ENCODE measurements at places on chromosomes 2 and 18. TPM values are rescaled to one million over a fixed set of nuclear protein-coding genes. Genes with fewer than 3 reads are reported as not detected.

ANKRD30B gene
- not detected for total RNA-seq

HOXD12 gene
- 1.7 TPM for total RNA-seq

FMNL2 gene
- 24.6 TPM for total RNA-seq

GRCh38 chr18:50473881-50474280 lies 86.0 kb upstream of the MAPK4 start:
- no peaks in the 10 kb centered on the region for H3K27me3 ChIP-seq
- no peaks in the 10 kb centered on the region for H3K36me3 ChIP-seq
- H3K4me1 ChIP-seq = no peaks in the 10 kb centered on the region
- no peak for DNase-seq

UGT1A3 gene
- total RNA-seq = not detected

DNA sequence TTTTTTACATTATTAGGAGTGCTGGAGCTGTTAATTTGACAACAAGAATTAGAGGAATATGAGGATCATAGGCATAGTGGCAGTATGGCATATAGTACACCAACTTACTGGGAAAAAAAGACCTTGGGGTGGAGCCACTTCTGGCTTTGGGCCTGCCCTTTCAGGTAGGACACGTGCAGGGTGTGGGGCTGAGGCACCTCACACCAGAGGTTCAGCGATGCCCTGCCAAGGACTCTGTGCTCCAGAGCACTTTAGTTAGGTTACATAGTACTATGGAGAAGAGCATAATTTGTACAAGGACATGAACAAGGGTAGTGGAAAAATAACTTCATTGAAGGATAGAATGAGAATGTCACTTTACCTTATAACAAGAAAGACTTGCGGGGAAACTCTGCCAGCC lies 77.1 kb upstream of the CD302 start:
- H3K27ac ChIP-seq = no peak overlapping the region
- no peak overlapping the region for H3K4me3 ChIP-seq
- H3K36me3 ChIP-seq = no peaks in the 10 kb centered on the region

RAB10 gene
- total RNA-seq = 92.0 TPM

- no peak for DNase-seq
- peaks cover 25% of the 10 kb centered on the region for H3K4me1 ChIP-seq
- H3K4me3 ChIP-seq = peak overlapping the region; percentile 58
- no peaks in the 10 kb centered on the region for H3K27me3 ChIP-seq
- H3K36me3 ChIP-seq = no peaks in the 10 kb centered on the region
Measured at GRCh38 chr2:27583390-27583915, 611 bp downstream of the ZNF512 start.

- H3K4me1 ChIP-seq = peaks cover 66% of the 10 kb centered on the region
- peak; percentile 89 for DNase-seq
- no peaks in the 10 kb centered on the region for H3K27me3 ChIP-seq
- no peaks in the 10 kb centered on the region for H3K36me3 ChIP-seq
- peak overlapping the region; percentile 94 for H3K4me3 ChIP-seq
Measured at GRCh38 chr2:62705859-62706720, 577 bp downstream of the EHBP1 start.

DNA sequence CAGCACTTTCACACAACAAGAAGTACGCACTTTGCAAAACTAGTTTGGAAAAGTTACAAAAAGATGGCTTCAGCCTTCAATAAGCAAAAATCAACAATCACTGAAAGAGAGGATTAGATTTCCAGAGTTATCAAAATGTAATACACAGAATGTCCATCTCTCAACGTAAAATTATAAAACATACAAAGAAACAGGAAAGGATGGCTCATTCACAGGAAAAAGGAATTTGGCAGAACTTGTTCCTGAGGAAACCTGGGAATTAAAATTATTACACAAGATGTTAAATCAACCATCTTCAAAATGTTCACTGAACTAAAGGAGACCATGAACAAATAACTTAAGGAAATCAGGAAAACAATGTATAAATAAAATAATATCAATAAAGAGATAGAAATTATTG lies 8.0 kb downstream of the C2orf92 start:
- DNase-seq = no peak
- H3K4me3 ChIP-seq = no peak overlapping the region
- H3K36me3 ChIP-seq = no peaks in the 10 kb centered on the region
- no peak overlapping the region for H3K27ac ChIP-seq

DNA sequence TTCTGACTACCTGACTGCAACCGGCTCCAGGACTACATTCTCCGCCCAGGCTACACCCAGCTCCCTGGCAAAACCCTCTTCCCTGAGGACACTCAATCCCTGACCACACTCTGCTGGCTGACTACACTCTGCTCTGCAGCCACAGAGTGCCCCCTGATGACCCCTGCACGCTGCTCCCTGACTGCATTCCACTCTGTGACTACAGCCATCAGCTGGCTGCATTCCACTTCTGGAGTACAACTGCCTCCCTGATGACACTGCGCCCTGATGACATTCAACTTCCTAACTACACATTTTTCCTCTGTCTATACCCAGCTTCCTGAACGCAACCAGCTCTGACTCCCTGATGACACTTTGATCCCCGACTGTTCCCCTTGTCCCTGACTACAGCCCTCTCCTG lies 71.3 kb upstream of the NRXN1 start:
- peak; percentile 59 for DNase-seq
- H3K36me3 ChIP-seq = no peaks in the 10 kb centered on the region
- H3K27ac ChIP-seq = no peak overlapping the region
- no peaks in the 10 kb centered on the region for H3K4me1 ChIP-seq
- H3K4me3 ChIP-seq = no peak overlapping the region
- no peaks in the 10 kb centered on the region for H3K27me3 ChIP-seq

- no peaks in the 10 kb centered on the region for H3K27me3 ChIP-seq
- H3K4me3 ChIP-seq = no peak overlapping the region
- H3K36me3 ChIP-seq = no peaks in the 10 kb centered on the region
Measured at GRCh38 chr18:8091035-8091434, 518.2 kb upstream of the RAB12 start.

DNA sequence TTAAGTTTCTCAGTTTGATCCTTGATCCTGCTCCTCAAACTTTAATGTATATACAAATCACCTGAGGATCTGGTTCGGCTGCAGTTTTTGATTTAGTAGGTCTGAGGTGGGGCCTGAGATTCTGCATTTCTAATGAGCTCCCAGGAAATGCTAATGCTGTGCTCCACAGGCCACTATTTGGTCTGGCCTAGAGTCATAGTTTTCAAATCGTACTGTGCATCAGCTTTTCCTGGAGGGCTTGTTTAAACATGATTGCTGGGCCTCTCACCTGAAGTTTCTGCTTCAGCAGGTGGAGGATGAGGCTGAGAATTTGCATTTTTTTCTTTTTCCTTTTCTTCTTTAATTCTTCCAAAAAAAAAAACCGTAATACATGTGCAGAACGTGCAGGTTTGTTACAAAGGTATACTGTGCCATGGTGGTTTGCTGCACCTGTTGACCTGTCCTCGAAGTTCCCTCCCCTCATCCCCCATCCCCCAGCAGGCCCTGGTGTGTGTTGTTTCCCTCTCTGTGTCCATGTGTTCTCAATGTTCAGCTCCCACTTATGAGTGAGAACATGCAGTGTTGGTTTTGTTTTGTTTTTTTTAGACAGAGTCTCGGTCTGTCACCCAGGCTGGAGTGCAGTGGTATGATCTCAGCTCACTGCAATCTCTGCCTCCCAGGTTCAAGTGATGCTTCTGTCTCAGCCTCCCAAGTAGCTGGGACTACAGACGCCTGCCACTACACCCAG lies 42.2 kb upstream of the CD28 start:
- DNase-seq = no peak
- no peaks in the 10 kb centered on the region for H3K27me3 ChIP-seq
- no peak overlapping the region for H3K4me3 ChIP-seq

DNA sequence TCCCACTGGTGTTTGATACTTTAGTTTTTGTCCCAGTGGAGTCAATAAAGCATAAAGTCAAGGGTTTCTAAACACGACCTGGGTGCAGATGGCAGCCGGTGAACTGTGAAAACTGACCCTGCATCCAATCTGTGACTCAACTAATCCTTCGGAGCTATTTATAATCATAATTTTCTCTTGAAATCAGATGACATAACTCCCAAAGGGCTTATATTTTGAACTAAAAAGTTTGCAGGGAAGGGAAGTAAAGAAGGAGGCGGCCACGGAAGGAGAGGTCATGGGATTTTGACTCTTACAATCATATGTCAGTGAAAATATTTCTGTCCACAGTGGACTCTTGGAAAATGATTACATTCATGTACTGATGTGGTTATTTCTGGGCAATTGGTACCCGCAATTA lies 178.5 kb downstream of the PDE1A start:
- no peak overlapping the region for H3K4me3 ChIP-seq
- H3K27ac ChIP-seq = no peak overlapping the region
- H3K27me3 ChIP-seq = no peaks in the 10 kb centered on the region
- H3K36me3 ChIP-seq = no peaks in the 10 kb centered on the region

DNA sequence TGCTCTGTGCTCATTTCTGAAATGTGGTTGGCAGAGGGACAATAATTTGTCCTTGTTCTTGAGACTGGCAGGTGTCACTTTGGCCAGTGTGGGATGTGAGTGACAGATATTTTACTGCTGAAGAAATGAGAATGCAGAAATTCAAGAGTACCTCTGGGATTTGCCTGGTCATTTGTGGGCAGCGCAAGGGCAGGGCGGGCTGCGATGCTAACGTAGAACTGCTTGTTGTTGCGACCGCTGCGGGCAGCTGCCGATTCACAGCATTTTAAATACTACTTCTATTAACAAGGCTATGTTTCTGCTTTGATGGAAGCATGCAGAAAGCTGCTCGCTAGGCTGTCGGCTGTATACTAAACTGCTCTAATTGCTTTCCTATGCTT lies 268.6 kb downstream of the FIGN start:
- no peak for DNase-seq
- no peaks in the 10 kb centered on the region for H3K36me3 ChIP-seq
- H3K4me1 ChIP-seq = no peaks in the 10 kb centered on the region
- no peaks in the 10 kb centered on the region for H3K27me3 ChIP-seq
- H3K27ac ChIP-seq = no peak overlapping the region
- H3K4me3 ChIP-seq = no peak overlapping the region

DNA sequence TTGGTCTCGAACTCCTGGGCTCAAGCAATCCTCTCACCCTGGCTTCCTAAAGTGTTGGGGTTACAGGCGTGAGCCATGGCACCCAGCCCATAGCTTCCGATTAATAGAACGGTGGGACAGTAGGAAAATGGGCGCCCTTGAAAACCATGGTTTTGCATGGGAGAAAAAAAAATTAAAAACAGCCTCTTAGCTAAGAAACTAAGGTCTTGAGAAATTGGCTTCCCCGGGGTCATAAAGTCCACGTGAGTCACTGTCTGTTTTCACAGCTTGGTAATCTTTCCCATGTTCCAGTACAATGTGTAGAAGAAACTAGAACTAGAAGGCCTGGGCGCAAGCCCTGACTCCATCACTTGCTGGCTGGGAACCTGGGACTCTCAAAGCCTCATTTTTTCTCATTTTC lies 20.7 kb downstream of the B3GNT2 start:
- H3K27ac ChIP-seq = peak overlapping the region; percentile 26
- DNase-seq = no peak
- H3K27me3 ChIP-seq = no peaks in the 10 kb centered on the region
- no peaks in the 10 kb centered on the region for H3K36me3 ChIP-seq
- no peak overlapping the region for H3K4me3 ChIP-seq

DNA sequence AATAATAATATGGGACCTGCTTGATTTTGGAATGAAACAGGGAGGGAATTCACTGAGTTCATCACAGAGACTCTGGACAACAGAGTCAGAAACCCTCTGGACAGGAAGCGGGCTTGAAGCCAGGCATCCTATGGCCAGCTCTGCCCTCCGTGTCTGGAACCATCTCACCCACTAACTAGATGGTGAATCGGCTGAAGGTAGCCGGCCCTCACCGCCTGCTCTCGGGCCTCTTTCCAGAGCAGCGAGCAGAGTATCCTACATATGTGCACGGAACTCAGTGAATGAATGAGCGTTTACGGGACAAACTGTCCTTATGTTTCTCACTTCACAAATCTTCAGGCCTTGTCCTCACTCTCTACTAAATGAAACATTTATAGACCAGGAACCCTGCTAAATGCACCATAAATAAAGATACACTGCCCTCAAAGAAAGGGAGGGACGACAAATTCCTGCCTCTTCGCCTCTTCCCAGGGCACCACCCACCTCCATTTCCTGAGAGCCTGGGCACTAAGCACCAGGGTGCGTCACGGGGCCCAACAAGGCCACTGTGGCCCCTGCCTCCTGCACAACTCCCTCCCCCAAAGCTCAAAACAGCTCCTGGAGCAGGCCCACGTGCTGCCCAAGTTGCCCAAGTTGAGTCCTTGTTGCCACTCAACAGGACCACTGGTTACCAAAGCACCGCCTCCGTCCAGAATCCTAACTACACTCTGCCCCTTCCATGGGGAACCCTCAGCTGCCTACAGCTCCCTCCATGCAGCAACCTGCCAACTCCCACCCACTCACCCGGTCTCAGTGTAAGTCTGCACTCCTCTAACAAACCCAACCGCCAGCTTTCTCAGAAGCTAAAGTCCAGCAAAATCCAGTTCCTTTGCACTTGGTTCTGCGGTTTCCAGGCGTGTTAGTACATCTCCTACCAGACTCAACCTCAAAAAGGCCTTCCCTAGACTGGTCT lies 1.7 kb downstream of the TBC1D8 start:
- H3K4me3 ChIP-seq = peak overlapping the region; percentile 84
- H3K27me3 ChIP-seq = no peaks in the 10 kb centered on the region
- no peak overlapping the region for H3K27ac ChIP-seq
- peaks cover 28% of the 10 kb centered on the region for H3K4me1 ChIP-seq

FOXI3 gene
- not detected for total RNA-seq
